ENCODE measurements at places on chromosomes 3 and 15.

GRCh38 chr3:3216401-3216800 lies 36.9 kb upstream of the CRBN start:
- no peak for DNase-seq

- no peak for DNase-seq
These were observed 24.2 kb downstream of the KATNBL1 start for GRCh38 chr15:34185666-34186065.

DNA sequence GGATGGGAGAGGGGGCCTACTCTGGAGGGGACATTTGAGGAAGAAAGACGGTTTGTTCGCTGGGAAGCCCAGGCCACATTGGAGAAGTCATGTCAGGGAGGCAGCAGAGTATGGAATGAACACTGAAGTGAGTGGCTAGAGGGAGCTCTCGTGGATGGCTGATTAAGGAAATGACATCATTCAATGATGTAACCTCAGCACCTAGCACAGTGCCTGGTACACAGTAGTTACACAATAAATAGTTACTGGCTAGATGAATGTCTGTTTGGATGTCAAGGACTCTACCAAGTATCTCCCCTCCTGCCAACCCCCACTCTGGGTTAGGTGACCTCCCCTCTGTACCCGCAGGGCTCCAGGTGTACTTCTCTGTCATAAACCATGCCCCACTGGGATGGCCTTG lies 121.1 kb downstream of the CLSTN2 start:
- DNase-seq = no peak

GRCh38 chr3:161388855-161389254 lies 17.5 kb upstream of the SPTSSB start:
- no peak for DNase-seq

All from activated naive CD4-positive, alpha-beta T cell (primary cell).